ENCODE measurements at places on chromosomes 7 and 10.

- DNase-seq: peak; percentile 80
Observed at GRCh38 chr10:99560277-99561126, 27.8 kb downstream of the NKX2-3 start.

- no peak for DNase-seq
Observed at GRCh38 chr7:29204491-29205272, 10.1 kb downstream of the CHN2 start.

GRCh38 chr10:104246976-104247375 is 7.7 kb upstream of the GSTO1 start:
- DNase-seq: peak; percentile 89

DNA sequence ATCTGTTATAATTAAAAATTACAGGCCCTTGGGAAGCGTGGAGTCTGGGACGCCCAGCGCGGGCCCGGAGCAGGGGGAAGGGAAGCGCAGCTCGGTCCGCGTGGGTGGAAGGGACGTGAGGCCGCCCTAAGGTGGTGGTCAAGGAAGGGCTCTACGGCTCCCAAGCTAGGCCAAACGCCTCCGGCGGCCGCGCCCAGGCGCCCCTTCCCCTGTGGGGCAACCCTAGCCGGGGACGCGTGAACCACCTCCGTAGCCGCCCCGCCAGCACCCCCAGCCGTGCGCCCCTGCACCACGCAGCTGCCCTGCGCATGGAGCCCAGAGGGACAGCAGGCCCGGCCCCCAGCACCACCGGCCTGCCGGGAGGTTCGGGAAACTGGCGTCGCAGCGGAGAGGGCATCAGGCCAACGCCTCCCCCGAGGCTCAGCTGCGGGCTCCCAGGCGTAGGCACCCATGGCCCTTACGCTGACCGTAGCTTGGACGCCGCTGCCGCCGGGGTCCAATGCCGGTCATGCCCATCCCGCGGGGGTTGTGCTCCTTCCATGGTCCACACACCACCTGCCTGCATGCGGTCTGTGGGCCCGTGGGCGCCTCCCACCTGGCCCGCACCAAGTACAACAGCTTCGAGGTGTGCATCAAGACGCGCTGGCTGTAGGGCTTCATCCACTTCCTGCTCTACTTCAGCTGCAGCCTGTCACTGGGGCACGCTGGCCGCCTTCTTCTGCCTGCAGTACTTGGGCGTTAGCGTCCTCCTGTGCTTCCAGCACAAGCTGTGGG is 166.7 kb downstream of the SEPTIN7 start:
- DNase-seq: no peak

GRCh38 chr7:114981323-114981722 is 59.4 kb downstream of the MDFIC start:
- no peak for DNase-seq

GRCh38 chr10:75776738-75777504 is 345.5 kb downstream of the LRMDA start:
- DNase-seq: no peak

DNA sequence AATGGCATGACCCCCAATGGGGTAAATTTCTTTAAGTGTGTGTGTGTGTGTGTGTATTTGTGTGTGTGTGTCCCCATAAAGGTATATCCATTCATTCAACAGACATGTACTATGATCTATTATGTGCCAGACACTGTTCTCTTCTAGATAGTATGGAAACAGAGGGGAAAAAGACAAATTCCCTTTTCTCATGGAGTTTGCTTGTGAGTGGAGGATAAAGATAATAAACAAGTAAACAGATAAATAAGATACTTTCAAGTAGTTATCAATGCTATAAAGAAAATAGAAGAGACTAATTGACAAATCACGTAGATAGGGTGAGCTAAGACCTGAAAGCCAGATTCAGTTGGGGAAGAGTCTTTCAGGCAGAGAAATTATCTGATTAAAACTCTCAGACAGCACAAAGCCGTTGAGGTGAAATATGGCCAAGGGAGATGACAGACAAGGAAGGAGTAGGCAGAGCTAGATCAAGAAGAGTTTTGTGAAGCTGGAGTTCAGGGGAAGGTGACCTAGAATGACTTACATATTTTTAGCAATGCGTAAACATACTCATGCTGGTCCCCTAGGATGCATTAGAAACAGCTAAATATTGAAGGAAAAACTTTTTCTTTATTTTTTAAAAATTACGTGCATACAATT is 45.2 kb upstream of the DMTF1 start:
- peak; percentile 3 for DNase-seq
